ENCODE measurements at places on chromosomes 4 and X.

GRCh38 chrX:149007423-149007822 lies 497.7 kb downstream of the IDS start:
- DNase-seq, result no peak

DNA sequence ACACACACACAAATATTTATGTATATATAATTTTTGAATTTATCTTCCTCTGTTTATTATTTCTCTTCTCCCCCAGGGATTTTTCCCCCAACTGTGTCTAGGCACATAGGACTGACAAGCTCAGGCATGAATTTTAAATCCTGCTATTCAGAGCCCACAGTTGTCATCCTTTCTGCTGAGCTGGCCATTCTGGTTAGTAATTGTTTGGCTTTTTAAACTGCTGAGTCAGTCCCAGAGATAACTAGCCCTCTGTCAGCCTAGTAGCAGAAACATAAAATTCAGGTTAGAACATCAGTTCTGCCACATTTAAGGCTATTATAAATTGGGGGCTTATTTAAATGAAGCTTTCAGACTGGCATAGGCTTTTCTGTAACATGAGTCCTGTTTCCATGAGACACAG lies 151.7 kb upstream of the MAOA start:
- DNase-seq, result no peak

GRCh38 chr4:30068234-30068633 lies 651.9 kb upstream of the PCDH7 start:
- DNase-seq, result no peak

GRCh38 chrX:29641461-29641860 lies 573.9 kb upstream of the MAGEB2 start:
- DNase-seq, result no peak

DNA sequence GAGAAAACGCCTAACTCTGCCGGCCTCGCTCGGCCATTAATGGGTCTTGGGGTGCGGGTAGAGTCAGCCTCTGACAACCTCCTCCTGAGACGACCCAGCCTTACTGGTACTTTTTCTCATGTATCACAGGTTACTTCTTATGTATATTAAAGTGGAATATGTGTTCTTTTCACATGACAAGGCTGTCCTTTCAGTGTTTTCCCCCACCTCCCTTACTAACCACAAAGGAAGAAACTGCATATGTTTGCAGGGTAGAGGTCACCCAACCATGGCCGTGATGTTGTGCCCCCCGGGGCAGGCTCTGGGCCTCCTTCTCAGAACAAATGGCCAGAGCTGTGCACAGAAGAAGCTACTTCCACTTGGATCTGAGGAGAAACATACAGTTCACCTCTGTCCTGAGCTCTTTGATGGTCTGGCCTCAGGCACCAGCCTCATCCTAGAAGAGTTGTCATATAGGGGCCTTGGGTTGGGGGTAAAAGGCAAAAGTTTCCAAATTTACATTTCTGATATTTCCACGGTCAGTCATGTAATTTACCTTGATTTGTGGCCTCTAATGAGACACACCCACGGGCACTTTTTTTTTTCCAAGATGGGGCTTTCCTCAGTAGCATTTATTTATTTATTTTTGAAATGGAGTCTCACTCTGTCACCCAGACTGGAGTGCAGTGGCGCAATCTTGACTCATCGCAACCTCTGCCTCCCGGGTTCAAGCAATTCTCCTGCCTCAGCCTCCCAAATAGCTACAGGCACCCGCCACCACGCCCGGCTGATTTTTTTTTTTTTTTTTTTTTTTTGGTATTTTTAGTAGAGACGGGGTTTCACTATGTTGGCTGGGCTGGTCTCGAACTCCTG lies 1.9 kb downstream of the SOWAHD start:
- no peak for DNase-seq

DNA sequence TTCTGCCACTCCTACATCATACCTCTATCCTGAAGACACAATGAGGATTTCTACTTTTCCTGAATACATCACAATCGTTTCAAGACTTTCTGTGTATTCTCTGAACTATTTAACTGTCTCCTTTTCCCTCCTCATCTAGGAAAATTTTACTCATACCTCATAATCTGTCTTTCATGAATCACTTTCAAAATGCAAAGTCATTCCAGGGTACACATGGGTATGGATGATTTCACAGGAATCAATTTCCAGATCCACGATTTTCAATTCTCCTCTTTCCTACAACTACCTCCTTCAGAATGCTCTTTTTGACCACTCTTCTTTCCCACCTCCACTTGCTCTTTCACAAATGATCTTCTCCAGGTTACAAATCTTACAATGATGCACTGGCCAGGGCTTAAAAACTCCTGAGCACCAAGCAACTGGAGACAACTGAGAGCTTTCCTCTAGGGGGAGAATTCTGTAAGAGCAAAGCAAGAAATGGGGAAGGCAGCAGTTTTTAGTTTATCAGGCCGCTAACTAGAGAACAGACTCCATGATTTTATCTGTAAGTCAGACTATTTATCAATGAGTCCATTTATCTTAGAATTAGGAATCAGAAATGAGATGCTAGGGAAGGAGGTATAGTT lies 116.4 kb downstream of the PPP3CA start:
- no peak for DNase-seq

DNA sequence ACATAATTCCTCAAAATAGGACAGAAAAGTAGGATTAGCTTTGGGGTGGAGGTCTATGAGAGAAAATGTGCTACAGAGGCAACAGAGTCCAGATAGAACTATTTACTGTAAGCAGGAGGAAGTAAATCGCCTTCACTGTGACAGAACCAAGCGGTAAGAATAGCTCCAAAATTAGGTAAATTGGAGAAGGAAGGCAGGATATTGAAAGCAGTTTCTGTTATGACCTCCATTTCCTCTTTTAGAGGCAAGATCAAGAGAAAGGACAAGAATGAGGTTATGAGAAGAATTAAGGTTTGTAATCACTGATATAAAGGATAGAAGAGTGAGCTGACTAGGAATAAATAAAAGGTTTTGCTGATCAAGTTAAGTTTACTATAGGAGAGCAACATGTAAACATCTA lies 44.1 kb upstream of the NEUROG2 start:
- DNase-seq, result no peak

- no peak for DNase-seq
Measured at GRCh38 chr4:154421618-154422017, 70.0 kb downstream of the DCHS2 start.

GRCh38 chrX:124504111-124504983 lies 158.0 kb downstream of the SH2D1A start:
- no peak for DNase-seq

DNA sequence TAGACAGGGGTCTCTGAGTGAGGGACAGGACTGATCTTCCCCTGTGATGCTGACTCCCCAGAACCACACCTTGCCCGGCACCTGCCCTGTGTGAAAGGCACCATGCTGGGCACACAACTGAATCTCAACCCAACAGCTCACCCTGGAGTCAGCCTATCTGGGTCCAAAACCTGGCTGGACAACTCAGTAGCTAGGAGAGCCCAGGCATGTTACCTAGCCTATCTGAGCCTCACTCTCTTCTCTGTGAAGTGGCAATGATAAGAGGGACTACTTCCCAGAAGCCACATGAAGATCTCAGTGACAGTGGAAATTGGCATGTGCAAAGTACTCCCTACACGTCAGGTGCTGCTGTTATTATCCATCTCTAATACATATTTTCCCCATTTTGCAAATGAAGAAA lies 44.8 kb upstream of the PPP2R2C start:
- DNase-seq, result no peak

- DNase-seq, result no peak
Measured at GRCh38 chr4:154231806-154232478, 259.7 kb downstream of the DCHS2 start.

All from stimulated activated CD8-positive, alpha-beta memory T cell treated with anti-CD3 and anti-CD28 coated beads, Interleukin-2, amount 100 ng/mL, for 48 hours (primary cell).